ENCODE measurements at places on chromosomes 7 and 10.

- ATAC-seq = no peak
Observed at GRCh38 chr10:118633786-118634185, 38.3 kb upstream of the PRLHR start.

DNA sequence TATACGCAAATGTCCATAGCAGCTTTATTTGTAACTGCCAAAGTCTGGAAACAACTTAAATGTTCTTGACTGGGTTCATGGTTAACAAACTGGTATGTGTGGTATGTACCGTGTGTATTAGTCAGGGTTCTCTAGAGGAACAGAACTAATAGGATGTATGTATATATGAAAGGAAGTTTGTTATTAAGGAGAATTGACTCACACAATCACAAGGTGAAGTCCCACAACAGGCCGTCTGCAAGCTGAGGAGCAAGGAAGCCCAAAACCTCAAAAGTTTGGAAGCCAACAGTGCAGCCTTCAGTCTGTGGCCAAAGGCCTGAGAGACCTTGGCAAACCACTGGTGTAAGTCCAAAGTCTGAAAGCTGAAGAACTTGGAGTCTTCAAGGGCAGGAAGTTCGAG, 66.8 kb downstream of the TMEM168 start:
- ATAC-seq = no peak

- no peak for ATAC-seq
Observed at GRCh38 chr7:67391168-67391567, 394.5 kb downstream of the TYW1 start.

- ATAC-seq = no peak
Observed at GRCh38 chr7:123096434-123096833, 100.9 kb upstream of the TAS2R16 start.

- no peak for ATAC-seq
Observed at GRCh38 chr7:143321734-143322133, 5.8 kb downstream of the CLCN1 start.

DNA sequence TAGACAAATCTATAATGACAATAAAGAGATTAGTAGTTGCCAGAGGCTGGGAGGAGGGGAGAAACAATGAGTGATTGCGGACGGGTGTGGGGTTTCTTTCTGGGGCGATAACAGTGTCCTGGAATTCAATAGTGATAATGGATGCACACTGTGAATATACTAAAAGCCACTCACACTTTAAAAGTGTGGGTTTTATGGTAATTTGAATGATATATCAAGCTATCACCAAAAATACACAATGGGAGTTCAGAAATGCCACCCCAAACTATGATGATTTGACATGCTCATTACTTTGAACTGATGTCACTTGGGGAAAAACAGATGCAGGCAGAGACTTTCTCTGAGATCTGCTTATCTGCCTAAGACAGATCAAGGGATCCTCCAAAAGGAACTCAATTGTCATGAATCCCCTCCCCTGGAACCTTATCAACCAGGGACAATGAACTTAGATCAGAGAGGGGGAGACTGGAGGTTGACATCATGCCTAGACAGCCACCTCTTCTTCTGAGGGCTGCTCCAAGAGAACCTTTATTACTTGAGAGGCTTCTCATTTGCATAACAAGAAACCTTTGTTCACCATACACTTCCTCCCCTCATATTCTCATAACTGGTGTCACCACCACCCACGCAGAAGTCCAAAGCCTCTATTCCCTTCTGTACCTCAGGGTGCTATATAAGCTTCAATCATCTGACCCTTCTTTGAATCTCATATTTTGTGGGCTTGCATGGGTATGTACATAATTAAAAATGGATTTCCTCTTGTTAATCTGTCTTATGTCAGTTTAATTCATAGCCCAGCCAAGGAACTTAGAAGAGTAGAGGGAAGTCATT, 14.8 kb upstream of the ZC3HAV1 start:
- peak; percentile 73 for ATAC-seq

GRCh38 chr10:59812519-59813122, 59.4 kb upstream of the MRLN start:
- no peak for ATAC-seq

DNA sequence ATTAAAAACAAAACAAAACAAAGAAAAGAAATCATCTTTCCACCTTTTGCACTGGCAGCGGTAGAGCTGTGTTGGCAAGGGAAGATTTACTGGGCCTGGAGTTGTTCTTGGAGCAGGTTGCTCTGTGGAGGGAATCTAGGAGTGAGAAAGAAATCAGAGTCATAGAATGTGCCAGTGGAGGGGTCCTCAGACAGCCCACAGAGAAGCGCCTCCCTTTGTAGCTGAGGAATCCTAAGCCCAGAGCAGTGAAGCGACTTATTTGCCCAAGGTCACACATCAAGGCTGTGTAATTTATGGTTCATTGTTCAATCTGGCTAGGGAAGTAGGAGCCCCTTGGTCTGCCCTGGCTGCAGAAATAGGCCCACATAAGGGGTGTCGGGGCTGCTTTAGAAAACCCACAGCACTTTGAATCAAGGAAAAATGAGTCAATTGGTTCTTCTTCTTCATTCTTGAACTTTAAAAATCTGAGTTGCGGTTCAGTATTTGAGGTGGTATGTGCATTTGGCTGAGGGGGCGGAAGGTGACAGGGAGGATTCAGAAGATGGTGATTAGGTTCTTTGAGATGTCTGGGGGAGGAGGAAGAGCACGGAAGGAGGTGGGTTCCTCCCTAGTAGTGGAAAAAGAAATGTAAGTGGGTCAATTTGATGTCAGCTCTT, 253.7 kb downstream of the PTEN start:
- ATAC-seq = peak; percentile 81

- no peak for ATAC-seq
Observed at GRCh38 chr10:103204353-103205255, 11.5 kb upstream of the NT5C2 start.

- no peak for ATAC-seq
Observed at GRCh38 chr7:131010029-131010716, 276.2 kb upstream of the KLF14 start.

- no peak for ATAC-seq
Observed at GRCh38 chr10:77424257-77424656, 213.4 kb downstream of the KCNMA1 start.

GRCh38 chr7:25119102-25119501, 6.0 kb downstream of the CYCS start:
- no peak for ATAC-seq

DNA sequence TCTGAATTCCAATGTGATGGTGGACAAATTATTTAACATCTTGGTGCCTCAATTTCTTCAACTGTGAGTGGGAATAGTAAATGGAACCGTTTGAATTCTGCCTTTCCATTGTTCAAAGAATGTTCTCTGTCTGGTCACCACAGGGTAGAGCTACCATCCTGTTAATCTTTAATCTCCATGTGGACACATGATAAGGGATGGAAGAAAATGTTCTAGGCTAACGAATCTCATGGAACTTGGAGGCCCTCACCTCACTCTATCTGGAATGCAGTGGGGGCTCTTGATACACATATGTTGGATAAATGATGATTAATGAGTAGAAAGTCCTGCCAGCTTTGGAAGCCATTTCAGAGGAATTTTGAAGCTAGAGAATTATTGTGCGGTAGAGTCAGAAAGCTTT, 118.5 kb upstream of the HABP2 start:
- ATAC-seq = no peak

DNA sequence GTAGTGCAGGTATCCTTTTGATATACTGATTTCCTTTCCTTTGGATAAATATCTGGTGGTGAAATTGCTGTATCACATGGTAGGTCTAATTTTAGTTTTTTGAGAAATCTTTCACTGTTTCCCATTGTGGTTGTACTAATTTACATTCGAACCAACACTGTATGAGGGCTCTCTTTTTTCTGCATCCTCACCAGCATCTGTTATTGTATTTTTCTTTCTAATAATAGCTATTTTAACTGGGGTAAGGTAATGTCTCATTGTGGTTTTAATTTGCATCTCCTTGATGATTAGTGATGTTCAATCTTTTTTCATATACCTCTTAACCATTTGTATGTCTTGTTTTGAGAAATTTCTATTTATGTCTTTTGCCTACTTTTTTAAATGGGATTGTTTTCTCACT, 335.4 kb upstream of the MTPN start:
- no peak for ATAC-seq

- ATAC-seq = peak; percentile 90
Observed at GRCh38 chr7:123492485-123492884, 41.9 kb downstream of the IQUB start.

GRCh38 chr10:131011936-131012640, 299.4 kb downstream of the TCERG1L start:
- no peak for ATAC-seq

GRCh38 chr10:132624061-132624846, 86.7 kb downstream of the INPP5A start:
- no peak for ATAC-seq

DNA sequence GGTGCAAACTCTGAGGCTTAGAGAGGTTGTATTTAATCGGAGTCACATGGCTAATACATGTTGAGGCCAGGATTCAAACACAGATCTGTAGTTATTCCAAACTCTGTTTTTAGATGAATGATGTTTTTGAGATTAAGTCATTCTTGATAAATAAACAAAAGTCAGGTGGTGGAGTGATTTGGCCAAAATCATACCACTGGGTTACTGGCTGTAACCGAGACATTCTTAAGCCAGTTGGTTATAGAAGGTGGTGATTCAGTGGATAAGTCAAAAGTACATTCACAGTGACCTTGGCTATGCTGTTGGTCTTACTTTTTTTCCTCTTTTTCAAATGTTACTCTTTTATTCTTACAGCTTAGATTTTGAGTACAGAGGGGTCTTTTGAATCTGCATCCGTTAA, 361.4 kb downstream of the KIF20B start:
- no peak for ATAC-seq

DNA sequence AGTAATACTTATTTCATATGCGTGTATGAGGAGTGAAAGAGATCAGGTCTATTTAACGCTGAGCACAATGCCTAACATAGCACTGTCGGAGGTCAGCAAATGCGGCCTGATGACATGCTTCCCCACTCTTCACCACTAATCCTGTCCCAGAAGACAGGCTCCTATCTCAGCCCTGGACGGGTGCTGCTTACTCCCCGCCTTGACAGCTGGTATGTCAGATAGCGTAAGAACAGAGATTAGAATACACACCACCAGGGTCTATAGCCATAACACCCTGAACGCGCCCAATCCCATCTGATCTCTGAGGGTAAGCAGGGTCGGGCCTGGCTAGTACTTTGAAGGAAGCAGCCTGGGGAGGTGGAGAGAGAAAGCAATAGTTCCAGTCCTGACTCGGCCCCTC, 32.3 kb upstream of the TM9SF3 start:
- no peak for ATAC-seq

DNA sequence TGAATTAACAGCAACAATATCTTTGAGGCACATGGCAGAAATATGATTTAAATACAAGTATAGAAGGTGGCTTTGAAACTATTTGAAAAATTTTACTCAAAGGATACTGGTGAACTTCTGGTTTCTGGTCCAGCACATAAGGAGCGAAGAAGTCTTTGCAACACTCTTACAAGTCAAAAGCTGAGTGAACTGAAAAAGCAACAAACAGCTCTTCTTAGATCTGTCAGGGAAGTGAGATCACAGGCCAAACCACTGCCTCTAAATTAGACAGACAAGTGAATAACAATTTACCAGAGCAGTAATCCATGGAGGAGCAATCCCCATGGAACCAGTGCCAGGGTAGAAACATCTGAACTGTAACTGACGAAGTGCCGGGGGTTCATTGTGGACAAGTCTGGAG, 9.6 kb upstream of the VWC2 start:
- no peak for ATAC-seq

DNA sequence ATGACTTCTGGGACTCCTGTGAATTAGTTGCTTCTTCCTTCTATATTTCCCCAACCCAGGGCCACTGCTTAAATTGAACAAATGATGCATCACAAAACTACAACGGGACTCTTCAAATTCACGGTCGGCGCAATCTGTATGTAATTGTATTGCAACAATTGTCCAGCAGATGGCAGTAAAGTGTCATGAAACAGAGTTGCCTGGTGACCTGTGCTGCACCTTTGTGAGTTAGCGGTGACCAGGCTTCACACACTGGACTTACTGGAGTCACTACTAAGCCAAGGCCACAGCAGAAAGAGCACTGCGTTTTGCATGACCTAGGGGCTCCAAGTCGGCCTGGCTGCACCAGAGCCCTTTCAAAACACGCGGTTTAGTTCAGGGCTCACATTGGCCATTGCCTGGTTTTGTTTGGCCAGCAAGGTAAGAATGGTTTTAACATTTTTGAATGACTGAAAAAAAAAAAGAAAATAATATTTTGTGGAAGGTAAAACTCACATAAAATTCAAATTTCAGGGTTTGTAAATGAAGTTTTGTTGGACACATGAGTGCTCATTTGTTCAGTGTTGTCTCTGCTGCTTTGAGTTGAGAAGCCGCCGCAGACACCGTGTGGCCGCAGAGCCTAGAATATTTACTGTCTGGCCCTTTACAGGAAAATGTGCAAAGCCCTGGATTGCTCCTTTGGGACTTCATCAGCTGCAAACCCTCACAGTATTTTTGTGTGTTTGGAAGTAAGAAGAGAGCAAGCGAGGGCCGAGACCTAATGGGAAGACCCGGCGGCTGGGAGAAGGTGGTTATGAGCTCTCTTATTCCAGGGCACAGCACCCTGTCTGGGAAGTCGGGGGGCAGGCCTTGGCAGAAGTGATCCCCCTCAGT, 23.2 kb upstream of the ZNF32 start:
- peak; percentile 58 for ATAC-seq

GRCh38 chr10:48216744-48217143, 57.8 kb downstream of the FRMPD2 start:
- no peak for ATAC-seq

- no peak for ATAC-seq
Observed at GRCh38 chr10:36110097-36110496, 468.0 kb upstream of the FZD8 start.

DNA sequence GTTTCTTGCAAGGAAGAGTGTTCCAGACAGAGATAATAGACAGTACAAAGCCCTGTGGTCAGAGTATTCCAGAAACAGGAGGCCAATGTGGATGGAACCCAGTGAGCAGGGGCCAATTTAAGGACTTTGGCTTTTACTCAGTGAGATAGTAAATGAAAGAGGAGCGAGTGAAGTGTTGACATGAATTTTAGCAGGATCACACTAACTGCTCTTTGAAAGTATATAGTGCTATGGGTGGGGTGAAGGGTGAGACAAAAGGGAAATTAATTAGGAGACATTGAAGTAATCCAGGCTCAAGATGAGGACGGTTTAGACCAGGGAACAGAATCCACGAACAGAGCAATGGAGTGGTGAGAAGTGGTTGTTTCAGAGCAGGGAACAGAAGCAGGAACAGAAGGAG, 62.2 kb upstream of the TES start:
- ATAC-seq = no peak

DNA sequence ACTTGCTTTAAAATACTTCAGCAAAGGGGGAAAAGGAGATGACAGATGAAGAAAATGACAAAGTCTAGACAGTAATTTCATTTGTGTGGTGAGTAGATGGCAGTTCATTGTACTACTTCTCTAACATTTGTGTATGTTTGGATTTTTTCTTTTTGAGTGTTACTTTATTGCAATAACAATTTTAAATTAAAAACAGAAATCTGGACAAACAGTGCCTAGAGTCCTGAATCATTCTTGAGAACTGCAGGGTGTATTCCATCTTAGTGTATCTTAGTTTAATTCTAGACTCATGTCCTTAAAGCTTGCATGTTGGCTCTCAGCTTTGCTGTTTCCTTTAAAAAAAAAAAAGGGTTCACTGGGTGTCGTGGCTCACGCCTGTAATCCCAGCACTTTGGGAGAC, 31.1 kb downstream of the HOXA1 start:
- ATAC-seq = no peak

GRCh38 chr7:47893238-47893637, 55.0 kb downstream of the PKD1L1 start:
- no peak for ATAC-seq

Measured in stimulated activated memory B cell treated with anti-CD40 and anti-IgM and Interleukin-4, amounts not matched to agents 10 μg/mL and 1 μg/mL and 100 μg/mL, for 72 hours (primary cell).